Activated naive CD8-positive, alpha-beta T cell treated with anti-CD3 and anti-CD28 coated beads, Interleukin-2, amount 50 U/mL, for 16 hours (primary cell): ENCODE measurements at places on chromosomes 6 and 20.

GRCh38 chr20:63889241-63890200 is 5.4 kb upstream of the DNAJC5 start:
- DNase-seq = no peak

- no peak for DNase-seq
These were observed 334.8 kb upstream of the MARCKS start for GRCh38 chr6:113522376-113522775.

DNA sequence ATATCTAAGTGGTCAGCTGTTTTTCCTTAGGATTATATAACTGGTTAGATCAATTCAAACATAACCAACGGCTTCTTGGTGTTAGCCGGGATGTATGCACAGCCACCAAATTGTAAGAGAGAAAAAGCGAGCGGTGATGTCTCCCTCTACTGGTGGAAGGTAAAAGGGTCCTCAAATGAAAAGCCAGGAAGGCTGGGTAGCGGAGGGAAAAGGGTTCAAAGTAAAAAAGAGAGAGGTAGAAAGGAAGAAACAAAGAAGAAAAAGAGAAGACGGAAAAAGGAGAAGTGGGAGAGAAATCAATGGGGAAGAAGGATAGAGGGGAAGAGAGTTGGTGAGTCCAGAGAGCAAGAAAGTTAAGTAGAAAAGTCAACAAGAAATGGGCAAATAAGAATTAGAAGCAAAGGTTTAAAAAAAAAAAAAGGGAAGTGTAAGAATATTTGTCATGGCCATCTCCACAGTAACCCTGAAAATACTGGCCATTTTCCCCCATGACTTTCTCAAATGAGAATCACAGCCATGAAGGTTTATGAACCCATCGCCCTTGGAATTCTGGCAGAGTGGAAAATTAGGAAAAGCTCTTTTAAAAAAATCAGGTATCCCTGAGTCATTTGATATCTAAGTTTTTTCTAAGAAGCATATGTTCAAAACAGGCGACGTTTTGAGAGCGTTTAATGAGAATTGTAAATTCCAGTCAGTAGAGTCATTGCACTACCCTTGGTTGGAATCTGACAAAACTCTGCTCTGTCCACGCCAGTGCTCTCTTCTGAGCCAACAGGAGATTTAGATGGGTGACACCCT is 155.6 kb upstream of the SNX9 start:
- DNase-seq = peak; percentile 28

- no peak for DNase-seq
These were observed 151.2 kb upstream of the PTPN1 start for GRCh38 chr20:50358971-50359370.

- no peak for DNase-seq
These were observed 610.1 kb upstream of the ARID1B start for GRCh38 chr6:156167016-156167624.

DNA sequence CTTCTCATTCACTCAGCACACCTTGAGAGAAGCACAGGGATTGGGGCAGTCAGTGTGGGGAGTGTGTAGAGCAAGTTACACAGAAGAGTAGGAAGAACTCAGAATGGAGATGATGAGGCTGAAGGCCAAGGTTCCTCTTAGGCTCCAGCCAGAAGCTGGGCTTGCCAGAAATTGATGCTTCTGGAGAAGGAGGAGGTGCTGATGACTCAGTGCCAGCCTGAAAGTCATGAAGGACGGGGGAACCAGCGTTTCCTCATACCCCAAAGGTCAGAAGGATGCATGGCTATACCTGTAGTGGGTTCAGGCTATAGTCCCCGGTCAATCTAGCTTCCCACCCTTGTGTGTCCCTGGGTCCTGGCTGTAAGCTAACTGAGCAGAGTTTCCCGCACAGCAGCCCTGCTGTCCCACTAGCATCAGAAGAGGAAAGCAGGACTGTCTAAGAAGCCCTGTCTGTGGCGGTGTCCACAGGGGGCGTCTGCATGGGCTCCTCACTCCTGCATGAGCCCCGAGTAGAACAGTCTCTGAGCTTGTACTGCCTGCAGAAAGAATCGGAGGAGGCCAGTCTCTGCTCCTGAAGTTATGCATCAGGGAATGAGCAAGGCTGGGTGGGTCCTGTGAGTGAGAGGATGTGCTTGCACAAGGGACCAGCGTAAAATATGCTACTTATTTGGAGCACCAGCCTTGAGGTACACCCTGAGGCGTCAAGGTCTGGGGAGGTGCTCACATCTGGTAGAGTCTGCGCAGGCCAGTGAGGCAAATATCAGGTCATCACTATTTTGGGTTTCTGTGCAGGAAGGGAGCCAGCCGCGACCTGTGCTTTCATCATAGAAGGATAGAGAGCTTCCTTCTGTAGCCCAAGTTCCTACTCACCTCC is 148.5 kb downstream of the MRPL14 start:
- DNase-seq = no peak

DNA sequence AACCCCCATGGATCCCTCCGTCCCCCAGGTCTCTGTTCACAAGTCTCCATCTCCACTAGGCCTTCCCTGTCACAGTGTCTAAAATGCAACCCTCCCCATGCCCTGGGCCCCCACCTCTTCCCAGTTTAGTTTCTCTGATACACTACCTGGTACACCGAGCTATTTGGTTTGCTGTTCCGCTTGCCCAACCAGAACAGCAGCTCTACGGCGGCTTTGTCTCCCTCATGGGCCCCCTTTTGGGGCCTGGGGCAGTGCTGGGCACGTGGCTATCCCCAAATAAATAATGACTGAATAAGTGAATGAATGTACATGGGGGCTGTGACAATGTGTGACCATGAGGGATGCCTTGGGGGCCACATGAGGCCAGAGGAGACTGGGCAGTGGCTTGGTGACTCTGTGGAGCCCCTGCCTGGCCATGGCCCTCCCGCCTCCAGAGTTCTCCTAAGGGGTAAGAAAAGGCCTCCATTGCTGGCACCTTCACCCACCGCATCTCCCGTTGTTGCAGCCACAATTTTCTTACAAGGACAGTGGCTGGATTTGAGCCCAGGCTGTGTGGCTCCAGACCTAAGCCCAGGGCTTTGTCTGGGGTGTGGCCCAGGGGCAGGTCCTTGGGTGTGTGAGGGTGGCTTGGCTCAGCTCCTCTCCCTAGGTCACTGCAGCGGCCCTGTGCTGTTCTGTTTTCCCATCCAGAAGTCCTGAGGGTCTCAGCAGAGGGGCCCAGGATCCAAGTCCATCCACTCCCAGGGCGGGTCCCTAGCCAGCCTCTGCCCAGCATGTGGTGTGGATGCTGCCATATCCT is 408.5 kb upstream of the SULF2 start:
- DNase-seq = no peak

DNA sequence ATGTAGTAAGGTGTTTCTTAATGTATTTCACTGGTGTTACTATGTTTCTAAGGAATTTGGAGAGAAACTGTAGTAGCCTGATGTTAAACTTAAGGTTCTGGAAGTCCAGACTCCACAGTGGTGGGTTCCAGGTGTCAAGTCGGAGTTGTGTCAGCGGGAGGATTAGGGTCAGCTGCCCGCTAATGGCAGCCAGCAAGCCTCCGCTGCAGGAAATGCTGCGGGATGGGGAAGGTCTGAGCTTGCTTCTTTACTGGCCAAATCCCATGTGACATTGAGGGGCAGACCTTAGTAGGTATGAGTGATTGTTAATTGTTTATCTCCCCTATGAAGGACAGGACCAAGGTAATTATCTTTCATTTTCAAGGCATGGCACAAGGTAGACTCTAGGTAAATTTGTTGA is 3.7 kb upstream of the ARID1B start:
- no peak for DNase-seq

GRCh38 chr20:63531686-63532448 is 5.3 kb downstream of the PTK6 start:
- DNase-seq = no peak

DNA sequence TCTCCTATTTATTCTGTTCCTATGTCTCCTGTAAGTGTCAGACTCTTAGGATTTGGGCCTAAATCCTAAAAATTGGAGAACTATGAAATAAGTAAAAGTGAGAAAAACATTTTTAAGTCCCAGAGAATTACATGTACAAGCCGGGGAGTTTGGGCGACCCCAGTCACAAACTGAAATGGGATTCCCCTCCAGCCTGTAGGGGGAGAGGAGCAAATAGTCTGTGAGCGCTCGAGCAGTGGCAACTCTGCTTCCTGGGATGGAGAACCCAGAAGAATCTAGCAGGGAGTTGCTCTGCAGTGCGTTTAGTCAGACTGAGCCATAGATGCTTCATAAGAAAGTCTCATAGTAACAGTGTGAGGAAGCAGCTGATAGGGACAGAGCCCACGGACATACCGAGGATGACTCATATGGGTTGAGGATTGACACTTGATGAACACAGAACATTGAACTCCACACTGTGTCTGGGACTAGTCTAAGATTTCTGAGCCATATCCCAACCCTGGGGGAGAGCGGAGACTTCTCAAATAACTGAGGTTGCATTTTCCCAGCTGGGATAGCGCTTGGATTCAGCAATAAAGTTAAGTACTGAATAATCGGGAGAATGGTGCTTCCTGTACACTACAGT is 437.2 kb downstream of the BCKDHB start:
- no peak for DNase-seq
